ENCODE measurements at places on chromosomes 1 and 21.

- DNase-seq, result no peak
These were observed 38.7 kb upstream of the LRRC8C start for GRCh38 chr1:89594096-89594740.

DNA sequence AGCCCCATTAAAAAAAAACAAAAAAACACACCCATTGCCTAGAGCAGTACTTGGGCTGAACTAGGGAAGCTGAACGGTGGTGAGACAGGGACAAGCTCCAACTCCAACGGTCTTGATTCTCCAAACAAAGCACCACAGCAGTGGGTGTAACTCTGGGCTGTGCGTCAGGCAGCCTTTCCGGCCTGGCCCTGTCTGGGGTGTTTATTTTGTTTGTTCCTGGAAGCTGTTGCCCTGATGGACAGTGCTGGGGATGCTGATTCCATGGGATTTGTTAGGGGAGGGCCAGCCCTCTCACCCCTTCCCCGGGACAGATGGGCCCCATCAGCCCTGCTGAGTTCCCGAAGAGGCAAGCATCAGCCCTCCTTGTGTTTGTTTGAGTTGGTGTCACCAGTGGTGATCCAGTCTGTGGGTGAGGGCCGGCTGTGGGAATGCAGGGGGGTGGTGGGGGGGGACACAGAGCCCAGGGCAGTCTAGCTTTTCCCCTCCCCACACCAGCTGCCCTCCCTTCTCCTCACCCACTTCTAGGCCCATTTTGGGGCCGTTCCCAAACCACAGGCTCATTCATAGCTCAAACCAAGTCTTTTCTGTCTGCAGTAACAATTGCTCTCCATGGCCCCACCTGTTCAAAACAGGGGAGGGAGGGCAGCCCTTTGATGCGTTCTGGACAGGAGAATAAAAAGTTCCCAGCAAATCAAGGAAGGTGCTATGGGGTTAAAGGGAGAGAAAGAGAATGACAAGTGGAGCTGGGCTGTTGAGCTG is 4.5 kb downstream of the WNT2B start:
- DNase-seq, result no peak

DNA sequence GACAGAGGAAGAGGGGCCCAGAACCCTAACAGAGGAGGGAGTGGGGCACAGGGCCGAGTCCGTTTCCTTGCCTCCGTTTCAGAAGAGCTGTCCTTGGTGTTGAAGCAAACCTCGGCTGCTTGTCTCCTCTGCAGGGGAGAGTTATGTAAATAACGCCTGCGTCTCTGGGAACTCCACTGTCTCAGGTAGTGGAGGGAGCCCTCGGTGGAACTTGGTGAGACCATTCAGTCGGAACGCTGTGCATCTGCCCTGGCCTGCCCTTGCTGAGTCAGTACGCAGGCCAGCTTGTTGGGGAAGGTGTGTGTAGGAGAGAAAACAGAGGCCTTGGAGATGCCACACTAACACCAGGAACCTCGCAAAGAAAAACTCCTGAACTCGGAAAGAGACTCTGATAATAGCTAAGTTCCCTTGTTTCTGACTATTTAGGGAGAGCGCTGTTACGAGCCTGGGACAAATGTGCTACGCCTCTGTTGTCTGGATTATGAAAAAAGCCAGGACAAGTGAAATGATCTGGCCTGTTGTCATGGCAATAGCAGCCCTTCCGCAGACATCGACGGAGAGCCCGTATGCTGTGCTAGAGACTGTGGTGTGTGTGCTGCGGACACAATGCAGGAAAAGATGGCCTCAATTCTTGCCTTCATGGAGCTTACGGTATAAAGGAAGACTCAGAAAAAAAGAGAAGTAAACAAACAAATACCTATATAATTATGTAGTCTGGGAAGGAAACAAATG is 94.6 kb upstream of the AKT3 start:
- no peak for DNase-seq

GRCh38 chr1:97046765-97047420 is 325.3 kb downstream of the PTBP2 start:
- no peak for DNase-seq

DNA sequence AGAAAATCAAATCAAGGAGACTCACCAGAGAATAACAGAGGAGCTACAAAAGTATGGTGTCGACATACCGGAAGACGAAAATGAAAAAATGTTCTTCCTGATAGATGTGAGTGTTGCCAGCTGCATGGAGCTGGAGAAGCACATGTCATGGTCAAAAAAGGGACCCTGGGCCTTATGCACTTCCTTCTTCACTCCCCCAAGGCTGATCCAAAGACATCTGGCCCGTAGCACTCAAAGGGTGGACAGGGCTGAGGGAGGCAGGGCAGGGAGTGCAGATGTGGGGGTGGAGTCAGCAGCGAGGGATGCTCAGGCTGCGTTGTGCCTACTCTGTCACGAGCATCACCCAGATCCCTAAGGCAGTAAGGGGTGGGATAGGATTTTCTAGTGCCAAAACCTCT is 19.4 kb downstream of the MX1 start:
- DNase-seq, result no peak

- DNase-seq, result no peak
These were observed 13.7 kb downstream of the TFF3 start for GRCh38 chr21:42301371-42302075.

GRCh38 chr1:55617288-55617982 is 402.3 kb upstream of the USP24 start:
- no peak for DNase-seq

- no peak for DNase-seq
These were observed 16.1 kb upstream of the TXLNA start for GRCh38 chr1:32163405-32163804.

GRCh38 chr1:105005594-105006195 is 1256.0 kb downstream of the AMY1C start:
- DNase-seq, result no peak

GRCh38 chr1:42118125-42118524 is 35.1 kb upstream of the GUCA2B start:
- no peak for DNase-seq

GRCh38 chr1:178723546-178723945 is 1.5 kb upstream of the RALGPS2 start:
- no peak for DNase-seq

DNA sequence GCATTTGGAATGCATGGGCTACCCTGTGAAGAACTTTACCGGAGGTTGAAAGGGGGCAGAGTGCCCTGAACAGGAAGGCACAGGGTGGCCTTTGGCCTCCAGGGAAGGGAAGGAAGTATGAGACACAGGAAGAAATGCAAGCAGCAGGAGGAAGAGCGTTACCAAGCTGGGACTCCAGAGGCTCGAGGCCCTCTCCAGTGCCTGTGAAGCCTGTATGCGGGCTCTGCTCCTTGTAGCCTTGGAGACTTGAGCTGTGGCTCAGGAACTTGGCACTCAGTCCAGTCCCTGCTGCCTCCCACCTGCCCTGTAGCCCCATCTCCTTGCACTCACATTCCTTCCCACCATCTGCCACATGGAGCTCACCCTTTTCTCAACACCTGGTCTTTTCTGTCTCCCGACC is 33.5 kb upstream of the RNF19B start:
- DNase-seq, result no peak

GRCh38 chr1:244297087-244297486 is 154.6 kb downstream of the ADSS2 start:
- no peak for DNase-seq

GRCh38 chr1:20666804-20667203 is 5.6 kb upstream of the DDOST start:
- DNase-seq, result no peak

- no peak for DNase-seq
These were observed 504.0 kb upstream of the OLFM3 start for GRCh38 chr1:102500758-102501157.

GRCh38 chr1:190477762-190478148 is at the start of gene BRINP3:
Gene BRINP3, minus strand, starts transcription at chr1:190477864.
- no peak for DNase-seq

GRCh38 chr1:156684227-156684782 is 7.1 kb upstream of the NES start:
- DNase-seq, result no peak

DNA sequence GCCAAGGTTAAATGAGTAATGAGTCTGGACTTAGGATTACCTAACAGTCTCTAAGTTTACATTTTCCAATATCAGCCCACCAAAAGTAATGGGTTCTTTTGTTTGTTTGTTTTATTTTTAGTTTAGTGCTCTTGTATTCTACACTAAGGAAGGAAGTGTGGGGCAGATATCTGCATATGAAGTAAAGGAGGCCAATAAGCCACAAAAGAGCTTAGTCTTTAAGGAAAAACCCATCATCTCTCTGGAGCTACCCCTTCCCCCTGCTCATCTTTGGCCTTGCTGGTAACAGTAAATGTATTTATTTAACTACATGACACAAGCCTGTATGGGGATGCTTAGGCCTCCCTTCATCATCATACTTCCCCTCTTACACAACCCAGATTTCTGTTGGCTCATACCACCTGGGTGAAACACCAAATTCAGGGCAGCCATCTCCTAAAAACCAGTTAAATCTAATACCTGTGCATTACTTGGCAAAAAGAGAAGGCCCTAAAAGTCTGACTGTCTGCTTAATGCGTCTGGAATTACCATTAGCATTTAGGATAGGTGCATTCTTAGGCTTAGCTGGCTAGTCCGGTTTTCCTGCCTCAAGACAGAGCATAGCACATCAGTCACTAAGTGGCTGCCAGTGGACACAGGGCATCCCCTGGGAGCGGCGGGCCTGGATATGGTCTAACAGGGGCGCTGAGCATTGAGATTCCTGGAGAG is 96.8 kb upstream of the ADGRL2 start:
- no peak for DNase-seq

DNA sequence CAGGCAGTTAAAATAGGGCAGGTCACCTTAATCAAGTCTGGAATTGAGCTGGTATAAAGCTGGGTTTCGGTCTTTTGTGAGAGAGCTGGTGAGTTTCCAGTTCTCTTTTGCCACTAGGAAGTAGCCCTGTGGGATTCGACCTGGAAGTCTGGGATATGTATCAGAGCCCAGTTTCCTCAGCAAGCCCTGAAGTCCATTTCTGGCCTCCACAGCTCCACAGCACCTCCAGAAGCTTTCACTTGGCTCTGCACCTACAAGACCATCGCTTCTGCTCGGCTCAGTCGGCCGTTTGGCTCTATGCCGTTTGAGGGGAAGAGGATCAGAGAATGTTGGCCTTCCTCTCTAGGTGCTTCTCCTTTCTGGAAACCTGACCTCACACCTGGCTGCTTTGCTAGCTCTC is 148.0 kb downstream of the GALNT2 start:
- no peak for DNase-seq

DNA sequence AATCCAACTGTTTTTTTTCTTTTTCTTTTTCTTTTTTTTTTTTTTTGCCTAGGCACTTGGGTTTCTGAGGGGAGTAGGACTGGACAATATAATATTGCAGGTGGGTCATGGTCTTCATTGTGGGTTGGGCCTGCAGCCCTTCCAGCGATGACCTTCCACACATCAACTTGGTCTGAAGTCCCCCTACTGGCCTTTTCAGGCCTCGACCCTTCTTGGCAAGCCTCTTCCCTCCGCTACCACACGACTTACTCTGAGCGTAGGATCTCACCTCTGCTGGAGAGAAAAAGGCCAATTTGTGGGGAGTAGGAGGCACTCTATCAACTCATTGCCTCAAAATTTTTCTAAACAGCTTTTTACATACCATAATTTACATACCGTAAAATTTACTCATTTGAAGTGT is 51.1 kb upstream of the GRIK3 start:
- DNase-seq, result no peak

- no peak for DNase-seq
These were observed 591 bp upstream of the KDM1A start for GRCh38 chr1:23018661-23019093.

GRCh38 chr1:21754583-21754982 is 28.4 kb downstream of the USP48 start:
- no peak for DNase-seq

DNA sequence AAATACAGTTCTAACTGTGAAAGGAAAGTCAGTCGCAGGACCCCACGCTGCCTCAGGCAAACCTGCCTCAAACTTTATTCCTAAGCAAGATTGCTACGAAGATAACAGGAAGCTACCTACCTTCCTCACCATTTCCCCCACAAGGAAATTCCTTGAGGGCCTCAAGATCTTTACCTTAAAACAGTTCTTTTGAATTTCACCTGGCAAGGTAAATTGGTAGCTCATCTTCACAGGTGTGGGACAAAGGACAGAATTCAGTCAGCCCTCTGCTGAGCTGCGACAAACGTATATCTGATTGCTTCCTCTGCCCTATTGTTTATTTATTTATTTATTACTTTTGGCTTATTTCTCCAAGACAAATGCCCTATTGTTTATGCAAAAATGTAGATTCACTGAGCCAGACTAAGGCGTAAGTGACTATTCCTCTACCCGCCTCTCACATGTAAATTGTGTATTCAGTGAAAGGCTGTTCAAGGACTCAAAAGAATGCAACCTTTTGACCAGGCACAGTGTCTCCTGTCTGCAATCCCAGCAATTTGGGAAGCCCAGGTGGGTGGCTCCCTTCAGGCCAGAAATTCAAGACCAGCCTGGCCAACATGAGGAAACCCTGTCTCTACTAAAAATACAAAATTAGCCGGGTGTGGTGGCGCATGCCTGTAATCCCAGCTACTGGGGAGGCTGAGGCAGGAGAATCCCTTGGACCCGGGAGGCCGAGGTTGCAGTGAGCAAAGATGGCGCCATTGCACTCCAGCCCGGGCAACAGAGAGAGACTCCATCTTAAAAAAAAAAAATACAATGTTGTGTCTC is 17.3 kb upstream of the PKNOX1 start:
- DNase-seq, result no peak

DNA sequence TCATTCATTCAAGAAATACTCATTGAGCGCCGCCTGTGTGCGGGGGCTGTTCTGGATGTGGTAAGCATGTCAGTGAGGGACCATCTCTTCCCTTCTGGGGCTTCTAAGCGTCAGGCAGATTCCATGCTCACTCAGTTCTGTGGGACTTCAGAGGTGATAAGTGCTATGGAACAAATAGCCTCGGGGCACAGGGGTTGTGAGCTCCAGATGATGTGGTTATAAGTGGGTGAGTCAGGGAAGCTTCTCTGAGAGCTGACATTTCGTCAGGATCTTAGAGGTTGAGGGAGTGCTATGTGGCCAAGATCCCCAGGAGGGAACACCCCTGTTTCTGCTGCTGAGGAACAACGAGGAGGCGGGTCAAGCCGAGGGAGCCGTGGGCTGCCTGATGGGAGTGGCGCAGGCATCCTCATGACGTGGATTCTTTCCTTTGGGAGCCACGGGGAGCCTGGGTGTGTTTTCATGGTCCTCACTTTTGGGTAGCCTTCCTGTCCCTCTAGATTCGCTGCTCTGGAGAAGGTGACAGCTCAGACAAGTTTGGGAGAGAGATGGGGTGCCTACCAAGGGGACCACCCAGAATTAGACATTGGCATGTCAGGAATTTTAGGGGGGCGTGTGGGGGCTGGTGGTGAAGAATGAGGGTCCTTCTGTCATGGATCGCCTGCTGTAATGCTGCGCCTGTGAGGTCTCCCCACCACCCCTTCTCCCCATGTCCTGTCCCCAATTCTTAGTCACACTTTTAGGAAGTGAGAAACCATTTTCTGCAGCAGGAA is 38.5 kb downstream of the HUNK start:
- no peak for DNase-seq

GRCh38 chr1:177770096-177770495 is 199.8 kb downstream of the SEC16B start:
- DNase-seq, result no peak

- DNase-seq, result no peak
These were observed 35.7 kb downstream of the NRIP1 start for GRCh38 chr21:15029077-15029476.

- DNase-seq, result no peak
These were observed 51.1 kb downstream of the GLUL start for GRCh38 chr1:182340233-182341058.

GRCh38 chr21:30337772-30338171 is 278 bp upstream of the KRTAP27-1 start:
- DNase-seq, result no peak
